NCI-H1092 (cell line): ENCODE measurements at places on chromosomes 7 and 10.

- DNase-seq: no peak
These were observed 898.6 kb downstream of the KCNMA1 start for GRCh38 chr10:76738991-76739390.

DNA sequence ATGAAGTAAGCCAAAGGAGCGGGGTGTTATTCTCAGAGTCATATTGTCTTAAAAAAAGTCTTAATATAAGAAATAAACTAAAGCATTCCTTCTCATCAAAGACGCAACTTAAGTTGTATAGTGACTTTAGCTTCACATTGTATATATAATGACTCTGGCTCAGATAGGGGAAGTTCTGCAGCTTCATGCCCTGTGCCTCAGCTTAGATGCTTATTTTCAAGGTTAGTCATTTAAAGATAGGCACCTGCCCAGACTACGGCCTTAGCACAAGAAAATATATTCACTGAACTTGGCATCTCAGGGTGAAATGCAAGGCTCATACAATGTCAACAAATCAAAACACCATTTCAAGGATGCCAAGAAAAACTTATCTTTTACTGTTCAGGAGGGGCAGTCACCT is 52.8 kb upstream of the DNAJB12 start:
- DNase-seq: no peak

DNA sequence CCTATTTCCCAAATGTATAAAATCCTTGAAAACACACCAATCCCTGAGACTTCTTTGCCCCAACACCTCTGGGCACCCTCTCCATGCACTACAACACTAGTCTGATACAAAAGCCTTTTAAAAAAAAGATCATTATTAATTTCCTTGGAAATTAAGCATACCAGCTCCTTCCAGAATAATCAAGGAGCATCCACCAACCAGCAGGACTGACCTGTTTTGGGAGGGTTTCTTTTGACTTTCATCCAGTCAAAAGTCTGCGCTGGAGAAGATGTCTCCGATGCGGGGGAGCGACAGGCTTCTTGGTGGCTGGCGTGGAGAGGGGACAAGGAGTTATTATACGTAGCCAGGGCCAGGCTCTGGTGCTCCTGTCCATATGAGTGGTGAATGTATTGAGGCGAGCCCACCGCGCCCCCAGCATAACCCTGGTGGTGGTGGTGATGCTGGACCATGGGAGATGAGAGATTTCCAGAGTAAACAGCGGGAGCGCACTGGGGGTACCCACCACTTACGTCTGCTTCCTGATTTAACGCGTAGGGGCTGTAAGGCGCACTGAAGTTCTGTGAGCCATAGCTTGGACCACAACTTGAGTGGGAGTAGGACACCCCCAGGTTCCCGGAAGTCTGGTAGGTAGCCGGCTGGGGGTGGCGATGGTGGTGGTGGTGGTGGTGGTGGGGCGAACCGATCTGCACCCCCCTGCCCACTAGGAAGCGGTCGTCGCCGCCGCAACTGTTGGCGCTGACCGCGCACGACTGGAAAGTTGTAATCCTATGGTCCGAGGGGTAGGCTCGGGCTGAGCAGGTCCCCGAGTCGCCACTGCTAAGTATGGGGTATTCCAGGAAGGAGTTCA is 527 bp downstream of the HOXA1 start:
- DNase-seq: no peak

GRCh38 chr10:68103261-68103878 is 5.9 kb upstream of the MYPN start:
- no peak for DNase-seq

GRCh38 chr10:99527526-99528493 is 4.9 kb upstream of the NKX2-3 start:
- DNase-seq: no peak
